Neuronal stem cell (in vitro differentiated cells): ENCODE measurements at places on chromosomes 5 and 9.

GRCh38 chr9:38662763-38663593 is 42.6 kb upstream of the ANKRD18A start:
- no peak for DNase-seq

DNA sequence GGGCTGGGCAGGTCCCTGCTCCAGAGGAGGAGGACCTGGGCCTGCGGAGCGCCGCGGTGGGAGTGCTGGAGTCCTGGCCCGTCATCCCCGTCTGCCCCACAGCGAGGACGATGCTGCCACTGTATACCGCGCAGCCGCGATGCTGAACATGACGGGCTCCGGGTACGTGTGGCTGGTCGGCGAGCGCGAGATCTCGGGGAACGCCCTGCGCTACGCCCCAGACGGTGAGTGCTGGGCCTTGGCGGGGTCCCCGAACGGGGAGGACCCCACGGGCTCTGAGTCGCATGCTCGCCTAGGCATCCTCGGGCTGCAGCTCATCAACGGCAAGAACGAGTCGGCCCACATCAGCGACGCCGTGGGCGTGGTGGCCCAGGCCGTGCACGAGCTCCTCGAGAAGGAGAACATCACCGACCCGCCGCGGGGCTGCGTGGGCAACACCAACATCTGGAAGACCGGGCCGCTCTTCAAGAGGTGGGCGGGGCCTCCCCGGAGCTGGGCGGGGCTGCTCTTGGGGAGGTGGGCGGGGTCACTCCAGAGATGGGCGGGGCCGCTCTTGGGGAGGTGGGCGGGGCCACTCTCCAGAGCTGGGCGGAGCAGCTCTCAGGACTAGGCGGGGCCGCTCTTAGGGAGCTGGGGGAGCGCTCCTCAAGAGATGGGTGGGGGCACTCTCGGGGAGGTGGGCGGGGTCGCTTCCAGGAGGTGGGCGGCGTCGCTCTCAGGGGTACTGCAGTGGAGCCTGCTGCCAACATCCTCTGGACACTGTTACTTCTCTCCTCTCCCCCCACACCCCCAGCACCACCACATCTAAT is 13.1 kb downstream of the LRRC26 start:
- peak; percentile 42 for DNase-seq

DNA sequence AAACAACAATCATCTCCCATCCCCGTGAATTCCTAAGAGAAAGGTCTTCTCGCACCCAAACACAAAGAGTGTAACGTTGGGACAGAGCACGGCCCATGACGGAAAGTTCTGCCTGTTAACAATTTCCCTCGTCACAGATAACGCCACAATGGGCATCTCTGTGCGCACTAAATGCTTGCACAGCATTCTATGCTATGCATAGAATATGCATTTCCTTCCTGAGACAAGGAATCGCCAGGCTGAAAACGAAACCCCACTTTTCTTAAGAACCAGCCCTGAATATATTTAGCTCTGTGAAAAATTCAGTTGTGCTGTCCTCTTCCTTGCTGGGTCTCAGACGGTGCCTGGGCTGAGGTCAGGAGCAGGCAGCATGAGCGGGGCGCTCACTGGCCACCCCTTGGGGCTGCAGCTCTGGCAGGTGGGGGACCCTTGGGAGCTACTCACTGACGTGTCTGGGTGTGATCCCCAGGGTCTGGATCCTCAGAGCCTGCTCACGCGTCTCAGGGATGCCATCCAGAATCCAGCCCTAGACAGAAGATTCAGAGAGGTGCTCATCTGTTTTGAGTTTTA is 49.8 kb downstream of the AK8 start:
- no peak for DNase-seq

DNA sequence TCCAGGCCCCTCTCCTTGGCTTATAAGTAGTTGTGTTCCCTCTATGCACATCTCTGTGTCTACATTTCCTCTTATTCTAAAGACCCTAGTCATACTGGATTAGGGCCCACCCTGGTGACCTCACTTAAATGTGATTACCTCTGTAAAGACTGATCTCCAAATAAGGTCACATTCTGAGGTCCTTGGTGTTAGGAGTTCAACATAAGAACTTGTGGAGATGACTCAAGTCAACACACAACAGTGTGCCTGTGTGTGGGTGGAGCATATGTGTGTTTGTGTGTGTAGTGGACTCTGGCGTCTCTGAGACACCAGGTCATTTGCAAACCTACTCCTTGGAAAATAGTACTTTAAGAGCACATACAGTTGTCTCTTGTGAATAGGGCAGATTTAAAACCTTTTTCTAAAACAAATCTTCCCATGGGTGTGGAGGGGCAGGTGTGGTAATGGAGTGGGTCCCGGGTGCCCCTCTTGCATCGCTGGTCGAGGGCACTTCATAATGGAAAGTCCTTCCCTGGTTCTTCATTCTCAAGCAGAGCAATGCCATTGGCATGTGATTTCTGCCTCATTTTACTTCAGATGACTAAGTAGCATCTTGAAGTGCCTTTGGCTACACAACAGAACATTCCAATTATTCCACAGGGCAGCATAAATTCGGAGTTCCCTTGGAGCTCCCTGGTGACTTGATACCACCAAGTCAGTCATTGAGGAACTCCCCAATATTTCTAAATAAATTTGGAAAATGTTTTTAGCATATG is 84.4 kb downstream of the C9orf152 start:
- no peak for DNase-seq

DNA sequence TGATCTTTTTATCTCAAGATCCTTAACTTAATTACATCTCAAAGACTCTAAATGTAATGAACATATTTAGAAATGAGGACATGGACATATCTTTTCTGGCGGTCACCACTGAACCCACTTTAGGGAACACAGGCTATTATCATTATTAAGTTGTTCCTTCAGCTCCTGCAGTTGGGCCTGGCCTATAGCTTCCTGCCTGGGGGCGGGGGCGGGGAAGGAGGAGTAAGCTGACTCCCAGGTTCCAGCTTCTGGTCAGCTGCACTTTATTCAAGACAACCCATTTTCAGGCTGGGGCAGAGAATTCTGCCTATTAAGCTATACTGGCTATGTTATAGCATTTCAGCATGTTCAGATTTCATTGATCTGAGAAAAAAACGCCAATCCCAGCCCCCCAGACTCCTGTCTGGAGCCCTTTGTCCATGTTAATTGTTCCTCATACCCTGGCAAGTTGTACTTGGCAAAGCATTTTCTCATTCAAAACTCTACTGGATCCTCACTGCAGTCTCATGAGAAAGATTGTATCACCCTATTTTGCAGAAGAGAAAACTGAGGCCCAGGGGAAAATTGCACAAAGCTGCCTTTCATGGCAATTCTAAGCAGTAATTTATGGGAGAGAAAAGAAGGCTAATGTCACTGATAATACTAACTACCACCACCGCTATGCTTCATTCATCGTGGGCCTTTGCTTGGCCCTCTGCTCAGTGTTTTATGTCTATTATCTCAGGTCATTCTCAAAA is 25.1 kb downstream of the COL15A1 start:
- DNase-seq = no peak

DNA sequence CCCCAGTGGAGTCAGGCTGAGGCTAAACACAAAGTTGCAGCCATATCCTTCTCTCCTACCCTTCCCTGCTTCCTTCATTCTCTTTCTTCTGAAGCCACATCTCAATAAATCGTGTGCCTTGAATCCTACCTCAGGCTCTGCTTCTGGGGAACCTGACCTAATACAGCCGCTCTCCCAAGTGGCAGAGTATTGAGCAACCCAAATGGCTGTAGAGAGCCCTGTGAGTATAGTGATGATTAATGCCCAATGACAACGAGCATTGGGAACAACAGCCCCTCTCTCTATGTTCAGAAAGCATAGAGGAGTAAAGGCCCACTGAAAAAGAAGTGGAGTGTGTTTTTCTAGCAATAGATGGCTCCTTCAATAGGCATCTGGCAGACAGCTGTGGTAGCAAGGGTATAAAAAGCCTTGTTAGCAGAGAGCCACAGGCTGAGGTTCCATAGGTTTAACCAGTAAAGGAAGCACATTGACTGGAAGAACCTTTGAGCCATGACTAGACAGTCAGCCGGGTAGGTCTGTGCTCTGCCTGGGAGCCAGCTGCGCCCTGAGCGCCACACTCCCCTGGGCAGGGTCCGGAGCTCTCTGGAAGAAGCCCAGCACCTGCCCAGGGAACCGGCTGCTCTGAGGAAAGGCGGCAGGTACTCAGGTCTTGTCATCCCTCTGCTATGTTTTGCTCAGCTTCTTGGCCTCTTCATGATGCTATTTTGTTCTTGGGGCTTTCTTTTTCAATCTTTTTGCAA is 22.6 kb upstream of the HSPA9 start:
- no peak for DNase-seq

- DNase-seq = peak; percentile 50
Observed at GRCh38 chr5:150272531-150272930, 17.0 kb downstream of the CAMK2A start.

- DNase-seq = no peak
Observed at GRCh38 chr5:10667431-10668057, 93.5 kb downstream of the DAP start.

DNA sequence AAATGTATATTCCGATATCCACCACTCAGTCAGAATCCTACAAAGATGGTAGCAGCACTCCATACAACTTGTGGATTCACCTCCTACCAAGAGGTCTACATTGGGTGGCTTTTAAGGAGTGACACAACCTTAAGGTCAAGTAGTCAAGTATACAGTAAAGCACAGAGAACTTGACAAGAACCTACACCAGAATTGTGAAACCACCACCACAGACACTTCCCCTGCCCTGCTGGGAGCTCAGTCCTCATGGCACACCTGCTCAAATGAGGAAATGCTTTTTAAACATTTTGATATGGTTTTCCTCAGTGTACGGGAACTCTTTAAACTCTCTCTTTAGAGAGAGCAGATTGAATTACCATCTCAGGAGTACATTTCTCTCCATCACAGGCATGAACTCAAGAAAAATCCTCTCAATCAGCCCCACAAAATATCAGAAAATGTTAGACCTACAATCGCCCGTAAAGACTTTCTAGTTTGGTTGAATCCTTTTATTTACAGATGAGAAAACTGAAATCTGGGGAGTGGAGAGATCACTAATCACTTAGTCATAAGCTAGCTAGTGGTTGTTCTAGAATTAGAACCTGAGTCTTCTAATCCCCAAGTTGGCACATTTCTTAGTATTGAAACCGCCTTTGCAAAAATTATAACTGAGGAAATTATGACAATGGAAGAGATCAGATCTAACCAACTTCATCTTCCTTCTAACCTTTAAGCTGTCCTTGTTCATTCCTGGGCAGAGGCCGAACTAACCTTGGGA is 38.5 kb upstream of the NR4A3 start:
- no peak for DNase-seq

GRCh38 chr9:83431101-83432060 is 106.8 kb downstream of the FRMD3 start:
- DNase-seq = no peak

DNA sequence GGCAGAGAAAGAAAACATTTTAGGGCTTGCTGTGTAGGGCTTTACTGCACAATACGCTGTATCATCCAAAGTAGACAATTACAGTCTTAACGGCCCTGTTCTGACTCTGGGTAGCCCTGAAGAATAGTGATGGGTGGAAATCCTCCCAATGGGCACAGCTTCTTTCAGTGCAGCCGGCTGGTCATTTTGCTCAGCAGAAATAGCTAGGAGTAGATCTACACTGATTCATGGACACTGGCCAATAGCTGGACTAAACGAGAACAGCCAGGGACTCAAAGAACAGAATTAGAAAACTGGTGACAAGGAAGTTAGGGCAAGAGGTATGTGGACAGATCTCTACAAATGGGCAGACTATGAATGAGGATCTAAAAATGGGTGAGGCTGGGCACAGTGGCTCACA is 69.3 kb downstream of the IARS1 start:
- no peak for DNase-seq

- peak; percentile 35 for DNase-seq
Observed at GRCh38 chr5:25006734-25007133, 362.0 kb upstream of the CDH10 start.

DNA sequence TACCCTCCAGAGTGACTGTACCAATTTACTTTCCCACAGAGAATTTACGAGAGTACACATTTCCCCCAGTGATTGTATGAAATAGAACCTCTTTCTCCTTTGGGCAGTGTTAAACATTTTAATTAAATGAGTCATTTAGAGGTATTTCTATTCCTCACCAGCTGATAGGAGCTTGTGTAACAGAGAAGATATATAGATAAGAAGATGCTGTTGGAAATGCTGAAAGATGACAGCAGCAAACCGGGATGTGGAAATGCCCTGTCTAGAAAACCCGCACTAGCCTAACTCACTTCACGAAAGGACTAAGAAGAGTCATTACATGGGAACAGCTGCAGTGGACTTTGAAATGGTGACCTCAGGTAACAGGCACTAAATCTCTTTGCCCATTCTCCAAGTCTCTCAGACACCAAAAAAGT is 68.3 kb downstream of the LPAR1 start:
- no peak for DNase-seq

DNA sequence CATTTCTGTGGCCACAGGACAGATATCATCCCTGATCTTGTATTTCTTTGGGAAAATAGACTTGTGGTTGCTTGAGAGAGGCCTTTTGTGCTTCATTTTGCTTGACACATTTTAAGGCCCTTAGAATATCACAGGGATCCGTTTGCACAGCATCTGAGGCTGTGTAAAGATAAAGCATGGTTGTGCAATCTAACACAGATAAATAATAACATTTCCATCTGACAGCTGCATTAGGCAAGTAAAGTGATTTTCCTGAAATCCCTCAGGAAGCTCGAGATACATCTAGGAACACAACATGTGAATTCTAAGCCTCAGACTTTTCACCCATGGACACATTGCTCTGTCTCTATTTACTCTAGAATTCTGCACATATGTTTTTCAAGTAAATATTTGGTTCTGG is 212.8 kb upstream of the ADAMTSL1 start:
- no peak for DNase-seq

DNA sequence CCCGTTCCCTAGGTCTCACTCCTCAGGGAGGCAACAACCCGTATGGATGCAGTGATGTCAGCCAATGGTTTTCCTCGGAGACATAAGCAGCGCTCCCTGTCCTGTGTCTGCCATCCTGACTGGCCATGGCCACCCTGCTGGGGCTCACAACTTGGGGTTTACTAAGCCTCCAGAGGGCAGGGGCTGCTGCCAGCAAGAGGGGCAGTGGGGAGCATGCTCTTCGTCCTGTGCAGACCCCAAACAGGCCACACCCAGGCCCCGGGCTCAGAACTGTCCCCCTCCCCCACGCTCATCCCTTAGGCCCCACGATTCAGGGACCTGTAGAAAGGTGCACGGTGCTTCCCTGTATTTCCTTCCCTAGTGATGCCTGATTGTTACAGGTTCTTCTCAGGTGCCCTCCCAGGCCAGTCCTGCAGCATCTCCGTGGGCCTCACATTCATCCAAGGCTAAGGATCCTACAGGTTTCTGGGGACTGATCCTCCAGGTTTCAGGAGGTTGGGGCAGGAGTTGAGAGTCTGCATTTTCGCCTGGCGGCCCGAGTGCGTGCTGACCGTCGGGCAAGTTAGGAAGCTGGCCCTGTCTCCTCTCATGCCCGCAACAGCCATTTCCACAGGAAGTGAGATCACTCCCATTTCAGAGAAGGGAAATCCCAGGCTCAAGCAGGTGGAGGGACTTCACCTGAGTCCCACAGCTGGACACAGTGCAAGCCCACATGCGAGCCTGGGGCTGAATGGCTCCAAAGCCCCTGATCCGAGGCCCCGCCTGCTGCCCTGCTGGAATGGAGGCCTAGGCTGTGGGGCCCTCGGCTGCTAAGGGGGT is 217.6 kb downstream of the ROR2 start:
- DNase-seq = no peak

GRCh38 chr5:78557601-78558000 is 91.0 kb downstream of the LHFPL2 start:
- DNase-seq = no peak

GRCh38 chr9:135328485-135329417 is 150.8 kb upstream of the PPP1R26 start:
- no peak for DNase-seq
